ENCODE measurements at places on chromosomes 7 and 10.

GRCh38 chr10:100934084-100934659 is 21.4 kb downstream of the SLF2 start:
- no peak for DNase-seq

DNA sequence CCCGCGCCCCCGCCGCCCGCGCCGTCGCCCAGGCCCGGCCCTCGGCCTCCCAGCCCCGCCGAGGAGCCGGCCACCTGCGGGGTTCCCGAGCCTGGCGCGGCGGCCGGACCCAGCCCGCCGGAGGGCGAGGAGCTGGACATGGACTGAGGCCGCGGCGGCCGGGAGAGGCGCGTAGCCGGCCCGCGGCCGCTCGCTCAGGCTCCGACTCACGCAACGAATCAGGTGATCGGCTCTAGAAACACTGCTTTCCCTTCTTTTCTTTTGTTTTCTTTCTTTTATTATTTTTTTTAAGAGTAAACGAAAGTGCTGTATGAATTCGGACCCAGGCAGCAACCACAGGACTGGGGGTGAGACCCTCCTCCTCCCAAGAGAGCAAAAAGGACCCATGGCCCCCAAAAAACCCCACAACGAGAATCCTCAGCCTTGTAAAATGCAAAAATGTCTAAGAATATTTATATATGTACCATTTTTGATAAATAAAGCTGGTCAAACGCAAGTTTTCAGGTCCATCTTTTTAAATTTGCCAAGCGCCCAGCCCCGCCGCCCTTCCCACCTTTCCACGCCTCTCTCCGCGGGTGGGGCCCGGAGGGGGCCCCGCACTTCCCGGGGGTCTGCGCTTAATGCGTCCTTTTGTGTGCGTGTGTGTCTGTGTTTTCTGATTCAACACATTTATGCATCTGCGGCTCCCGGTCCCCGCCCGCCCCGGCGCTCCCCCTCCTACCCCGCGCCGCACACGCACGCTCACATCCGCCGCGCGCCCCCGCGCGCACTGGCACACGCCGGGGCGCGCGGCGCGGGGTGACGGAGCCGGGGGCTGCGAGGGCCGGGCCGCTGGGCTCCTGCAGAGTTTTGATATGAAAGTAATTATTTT is 4.4 kb downstream of the UNCX start:
- DNase-seq, result no peak

DNA sequence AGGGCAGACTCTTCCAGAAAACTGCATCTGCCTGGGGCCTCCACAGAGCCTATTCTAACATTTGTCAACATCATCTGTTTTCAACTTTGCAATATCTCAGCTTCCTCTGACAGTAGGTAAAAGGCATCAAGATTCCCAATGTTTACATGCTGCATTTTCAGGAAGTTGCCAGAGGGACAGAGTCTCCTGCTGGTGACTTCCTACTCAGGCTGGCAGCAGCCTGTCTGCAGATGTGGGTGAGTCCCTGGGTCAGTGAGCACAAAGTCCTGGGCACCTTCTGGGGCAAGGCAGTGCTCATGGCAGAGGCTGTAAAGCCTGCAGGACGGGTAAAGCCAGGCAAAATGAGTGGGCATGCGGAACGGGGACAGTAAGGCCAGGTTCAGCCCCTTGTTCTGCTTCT is 69.4 kb downstream of the EBF3 start:
- no peak for DNase-seq

- DNase-seq, result no peak
These were observed 80.5 kb upstream of the KMT2E start for GRCh38 chr7:104933521-104933988.

DNA sequence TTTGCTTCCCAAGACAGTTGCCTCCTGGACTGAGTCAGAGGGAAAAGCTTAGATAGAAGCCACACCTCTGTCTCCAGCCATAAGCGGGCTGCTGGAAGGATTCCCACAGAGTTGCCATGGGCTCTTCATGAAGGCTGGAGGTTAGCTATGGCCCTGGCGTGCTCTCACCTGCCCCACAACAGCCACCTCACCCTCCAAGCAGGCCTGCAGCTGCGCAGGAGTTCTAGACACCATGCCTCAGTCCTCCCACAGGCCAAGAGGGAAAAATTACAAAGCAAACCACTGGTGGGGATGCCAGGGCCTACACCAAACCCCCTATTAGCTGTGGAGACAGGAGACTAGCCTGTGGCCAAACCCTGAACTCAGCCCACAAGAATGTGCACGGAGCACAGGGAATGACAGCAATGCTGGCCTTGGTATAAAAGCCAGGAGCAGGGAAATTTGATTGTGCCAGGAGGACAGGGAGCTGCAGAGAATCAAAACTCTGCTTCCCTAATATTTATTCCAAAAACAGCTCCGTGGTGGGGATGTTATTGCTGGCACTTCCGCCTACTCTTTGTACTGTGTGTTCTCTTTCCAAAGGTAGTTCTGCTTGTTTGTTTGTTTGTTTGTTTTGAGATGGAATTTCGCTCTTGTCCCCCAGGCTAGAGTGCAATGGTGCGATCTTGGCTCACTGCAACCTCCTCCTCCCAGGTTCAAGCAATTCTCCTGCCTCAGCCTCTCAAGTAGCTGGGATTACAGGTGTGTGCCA is 60.3 kb upstream of the STK17A start:
- peak; percentile 87 for DNase-seq
